ENCODE measurements at places on chromosomes 12 and 14. TPM values are rescaled to one million over a fixed set of nuclear protein-coding genes. Genes with fewer than 3 reads are reported as not detected.

Gene SLC8A3
- total RNA-seq, result 0.57 TPM

Gene RHEBL1
- total RNA-seq, result 6.7 TPM

Gene PKP2
- 0.11 TPM for total RNA-seq

Gene FGF6
- not detected for total RNA-seq

Gene NID2
- not detected for total RNA-seq

Gene SMCO2
- total RNA-seq, result not detected

Gene ARG2
- total RNA-seq, result 11.9 TPM

Gene ACADS
- 10.1 TPM for total RNA-seq

Data from activated CD4-positive, alpha-beta T cell treated with anti-CD3 and anti-CD28 coated beads for 36 hours (primary cell).